ENCODE measurements at places on chromosomes 6 and 20.
A peak's percentile ranks its signal among the peaks of the same experiment; 100 is the strongest.

GRCh38 chr20:23998392-23998791, 9.8 kb upstream of the GGTLC1 start:
- DNase-seq, result no peak

DNA sequence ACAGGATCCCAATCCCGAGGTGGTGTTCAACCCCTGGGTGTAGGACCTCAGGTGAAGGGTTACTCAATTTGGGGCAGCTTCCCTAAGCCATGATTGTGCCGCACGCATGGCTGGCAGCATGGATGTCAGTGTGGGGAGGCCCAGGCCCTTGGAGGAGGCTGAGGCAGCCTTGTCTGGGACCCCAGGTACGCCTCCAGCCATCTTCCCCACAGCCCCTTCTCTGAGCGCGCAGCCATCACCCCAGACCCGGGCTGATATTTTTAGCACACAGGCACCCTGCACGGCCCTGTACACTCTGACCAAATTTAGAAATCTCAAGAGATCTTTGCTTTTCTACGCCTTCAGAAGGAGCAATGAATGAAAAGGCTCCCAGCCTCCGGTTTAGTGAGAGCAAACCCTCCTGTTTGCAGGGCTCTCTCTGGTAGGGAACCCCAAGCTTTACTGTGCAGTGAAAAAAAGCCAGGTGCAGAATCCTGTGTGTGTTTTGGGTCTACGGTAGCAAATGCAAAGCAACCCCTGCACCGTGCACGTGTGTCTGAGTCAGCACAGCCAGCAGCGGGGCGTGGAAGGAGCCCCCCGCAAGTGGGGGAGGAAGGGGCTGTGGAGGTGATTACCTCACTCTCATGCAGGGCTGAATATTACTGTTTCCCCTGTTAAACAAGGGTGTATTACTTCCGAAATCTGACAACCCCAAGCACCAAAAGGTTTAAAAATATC, 44.3 kb downstream of the CTCFL start:
- DNase-seq, result no peak

- no peak for DNase-seq
Observed at GRCh38 chr20:35360033-35360432, 51.7 kb downstream of the UQCC1 start.

GRCh38 chr6:79257381-79258205, 23.1 kb upstream of the HMGN3 start:
- DNase-seq, result no peak

GRCh38 chr6:79127660-79128059, 49.6 kb upstream of the PHIP start:
- DNase-seq, result no peak

GRCh38 chr6:149158076-149158475, 159.4 kb upstream of the TAB2 start:
- DNase-seq, result no peak

GRCh38 chr20:43306837-43307236, 117.1 kb upstream of the PTPRT start:
- no peak for DNase-seq

DNA sequence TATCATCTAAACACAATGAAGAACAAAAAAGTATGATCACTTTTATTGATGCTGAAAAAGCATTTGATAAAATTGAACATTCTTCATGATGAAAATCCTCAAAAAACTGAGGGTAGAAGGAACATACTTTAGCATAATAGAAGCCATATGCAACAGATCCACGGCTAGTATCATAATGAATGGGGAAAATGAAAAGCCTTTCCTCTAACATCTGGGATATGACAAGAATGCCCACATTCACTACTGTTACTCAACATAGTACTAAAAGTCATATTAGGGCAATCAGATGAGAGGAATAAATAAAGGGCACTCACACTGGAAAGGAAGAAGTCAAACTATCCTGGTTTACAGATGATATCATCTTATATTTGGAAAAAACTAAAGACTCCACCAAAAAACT, 256.6 kb downstream of the RFPL4B start:
- DNase-seq, result no peak

- no peak for DNase-seq
Observed at GRCh38 chr20:32112841-32113240, 3.3 kb downstream of the TM9SF4 start.

GRCh38 chr6:21845439-21846140, 252.0 kb downstream of the SOX4 start:
- DNase-seq, result no peak

- DNase-seq, result no peak
Observed at GRCh38 chr6:160978141-160978901, 13.2 kb upstream of the MAP3K4 start.

DNA sequence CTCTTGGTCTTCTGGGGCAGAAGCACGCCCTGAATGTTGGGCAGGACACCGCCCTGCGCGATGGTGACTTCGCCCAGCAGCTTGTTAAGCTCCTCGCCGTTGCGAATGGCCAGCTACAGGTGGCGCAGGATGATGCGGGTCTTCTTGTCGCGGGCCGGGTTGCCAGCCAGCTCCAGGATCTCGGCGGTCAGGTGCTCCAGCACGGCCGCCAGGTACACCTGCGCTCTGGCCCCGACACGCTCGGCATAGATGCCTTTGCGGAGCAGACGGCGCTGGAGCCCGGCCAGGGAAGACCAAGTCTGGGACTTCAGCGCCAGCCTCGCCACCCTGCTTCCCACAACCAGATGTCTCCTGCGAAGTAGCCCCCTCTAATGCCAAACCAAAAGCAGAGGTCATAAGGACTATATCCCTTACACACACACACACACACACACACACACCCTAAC, 8.0 kb upstream of the SLC17A3 start:
- DNase-seq, result no peak

DNA sequence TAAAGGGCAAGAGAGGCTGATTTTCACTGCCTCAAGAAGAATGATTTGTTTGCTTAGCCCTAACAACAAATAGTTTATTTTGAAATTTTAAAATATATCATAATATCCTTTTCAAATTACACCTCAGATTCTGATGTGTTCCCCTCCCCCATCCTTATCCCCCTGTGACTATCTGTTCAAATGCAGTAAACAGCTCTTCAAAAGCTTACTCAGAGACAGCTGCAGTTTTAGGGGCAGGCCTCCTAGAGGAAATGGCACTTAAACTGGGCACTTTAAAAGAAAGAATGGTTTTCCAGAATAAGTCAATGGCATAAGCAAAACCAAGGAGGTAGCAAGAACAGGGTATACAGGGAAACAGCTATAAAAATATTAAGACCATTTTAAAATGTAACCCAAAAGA, 118.6 kb upstream of the UST start:
- no peak for DNase-seq

DNA sequence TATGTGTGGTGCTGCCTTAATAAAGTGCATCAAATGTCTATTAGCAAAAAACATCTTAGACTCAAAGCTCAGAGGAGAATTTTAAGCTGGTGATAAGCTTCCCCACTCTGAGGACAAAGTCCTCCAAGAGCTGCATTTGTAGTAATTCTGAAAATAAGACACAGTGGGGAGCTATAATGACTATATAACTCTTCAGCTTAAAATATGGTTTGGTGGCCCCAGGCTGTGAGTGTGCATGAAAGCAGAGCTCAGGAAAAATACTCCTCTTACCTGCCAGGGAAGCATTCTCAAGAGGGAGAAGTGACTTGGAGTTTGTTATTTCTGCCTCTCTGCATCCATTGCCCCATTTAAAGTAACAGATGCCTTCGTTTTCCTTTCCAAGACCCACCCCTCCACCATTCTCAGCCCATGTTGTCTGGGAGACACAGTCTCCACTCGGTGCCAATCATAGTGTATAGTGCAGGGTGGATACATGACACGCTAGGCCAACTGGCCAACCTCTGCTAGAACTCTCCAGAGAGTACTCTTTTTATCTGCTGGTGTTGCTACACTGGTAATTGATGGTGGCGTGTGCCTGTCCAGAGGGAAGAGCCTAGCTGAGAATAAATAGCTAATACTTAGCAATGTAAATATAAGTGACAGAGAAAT, 229.2 kb downstream of the PHF3 start:
- DNase-seq, result no peak

DNA sequence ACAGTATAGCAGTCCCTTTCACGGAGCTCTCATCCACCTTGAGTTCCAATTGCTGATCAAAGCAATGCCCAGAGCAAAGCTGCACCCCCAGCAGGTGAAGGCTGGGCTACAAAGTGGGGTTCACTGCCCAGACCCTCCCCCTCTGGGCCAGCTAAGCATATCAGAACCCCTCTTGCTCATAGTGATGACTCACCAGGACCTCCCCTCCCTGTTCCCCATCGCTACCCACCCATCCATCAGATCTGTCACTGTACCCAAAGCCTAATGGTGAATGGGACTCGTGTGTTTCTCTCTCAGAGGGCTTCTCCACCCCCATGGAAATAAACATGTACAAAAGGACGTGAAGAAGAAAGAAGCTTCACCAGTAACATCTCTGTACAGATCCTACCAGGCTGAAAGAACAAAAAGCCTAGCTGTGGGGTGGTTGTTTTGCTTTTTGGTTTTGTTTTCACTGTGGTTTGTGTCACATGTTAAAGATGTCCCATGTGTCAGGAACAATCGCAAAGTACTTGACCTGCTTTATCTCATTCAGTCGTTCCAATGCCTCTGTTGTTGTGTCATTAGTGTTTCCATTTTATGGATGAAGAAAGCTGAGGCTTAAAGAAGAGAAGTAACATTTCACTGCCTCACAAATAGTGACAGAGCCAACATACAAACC, 518.5 kb downstream of the CD83 start:
- DNase-seq, result no peak

GRCh38 chr20:3744806-3745685, 12.6 kb downstream of the HSPA12B start:
- no peak for DNase-seq

GRCh38 chr6:7784706-7785105, 58.8 kb downstream of the BMP6 start:
- DNase-seq, result no peak

DNA sequence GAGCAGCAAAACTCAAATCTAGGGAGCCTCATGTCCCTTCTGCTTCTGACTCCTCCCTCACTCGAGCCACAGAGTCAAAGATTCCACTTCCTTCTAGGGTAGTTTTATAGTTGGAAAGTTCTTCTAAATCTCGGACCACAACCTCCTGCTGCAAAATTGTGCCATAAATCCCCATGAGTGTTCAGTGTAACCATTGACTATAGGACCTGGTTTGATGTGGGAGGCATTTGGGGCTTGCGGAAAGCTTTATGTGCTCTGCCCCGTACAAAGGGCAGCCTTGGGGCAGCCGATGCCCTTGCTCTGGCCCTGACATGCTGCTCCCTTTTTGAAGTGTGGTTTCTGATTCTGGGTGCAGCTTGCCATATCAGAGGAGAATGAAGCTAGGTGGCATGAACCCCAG, 43.6 kb upstream of the IER3 start:
- peak; percentile 10 for DNase-seq

GRCh38 chr20:31967830-31968249, at the start of gene XKR7:
TSS of gene XKR7 (plus strand) at chr20:31968151. CDS start at chr20:31968176, 25 bp downstream.
- DNase-seq, result peak; percentile 71

DNA sequence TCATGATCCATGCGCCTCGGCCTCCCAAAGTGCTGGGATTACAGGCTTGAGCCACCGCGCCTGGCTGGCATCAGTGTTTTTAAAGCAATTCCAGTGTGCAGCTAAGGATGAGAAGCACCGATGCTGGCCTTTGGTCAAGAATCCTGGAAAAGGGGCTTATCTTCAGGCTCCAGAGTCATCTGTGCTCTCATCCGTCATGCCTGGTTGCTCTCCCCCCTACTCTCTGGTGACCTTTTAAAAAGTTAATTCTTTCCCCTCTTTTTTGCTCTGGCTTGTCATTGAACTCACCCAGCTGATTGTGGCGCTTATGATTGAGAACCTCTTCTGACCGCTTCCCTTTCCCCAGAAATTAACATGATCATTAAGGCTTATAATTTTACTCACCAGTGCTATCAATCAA, 28.7 kb downstream of the NR2E1 start:
- DNase-seq, result no peak

- DNase-seq, result no peak
Observed at GRCh38 chr6:7692453-7692784, 33.5 kb upstream of the BMP6 start.

DNA sequence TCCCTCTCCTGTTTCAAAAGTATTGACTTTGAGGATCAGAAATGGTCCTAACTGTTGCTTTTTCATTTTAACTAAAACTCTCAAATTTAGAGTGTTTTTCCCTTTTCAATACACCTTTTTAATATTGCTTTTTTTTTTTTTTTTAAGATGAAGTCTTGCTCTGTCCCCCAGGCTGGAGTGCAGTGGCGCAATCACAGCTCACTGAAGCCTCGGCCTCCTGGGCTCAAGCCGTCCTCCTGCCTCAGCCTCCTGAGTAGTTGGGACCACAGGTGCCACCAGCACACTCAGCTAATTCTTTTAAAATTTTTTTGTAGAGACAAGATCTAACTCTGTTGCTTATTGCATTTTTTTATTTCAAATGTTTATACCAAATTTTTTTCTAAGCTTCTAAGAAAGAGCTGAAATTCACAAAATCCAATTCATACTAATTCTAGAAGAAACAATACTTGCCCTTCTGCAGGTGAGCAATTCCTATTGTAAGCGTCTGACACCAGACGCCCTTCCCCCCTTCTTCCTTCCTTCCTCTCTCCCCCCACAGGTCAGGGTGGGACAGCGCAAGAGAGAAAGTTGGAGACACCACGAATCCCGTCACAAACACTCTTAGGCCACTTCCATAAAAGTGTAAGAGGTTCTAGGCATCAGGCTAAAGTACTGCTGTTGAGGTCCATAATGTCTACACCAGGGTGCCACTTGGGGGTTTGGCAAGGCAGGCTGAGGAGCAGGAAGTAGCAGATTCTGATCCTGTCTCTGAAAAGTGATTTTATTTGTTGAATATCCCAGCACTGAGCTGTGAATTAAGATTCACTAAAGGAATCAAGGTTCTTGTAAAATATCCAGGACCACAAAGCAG, 12.8 kb downstream of the DLL1 start:
- no peak for DNase-seq

- no peak for DNase-seq
Observed at GRCh38 chr6:77292564-77293546, 170.4 kb downstream of the HTR1B start.

- no peak for DNase-seq
Observed at GRCh38 chr6:105310371-105310770, 92.5 kb downstream of the PREP start.

GRCh38 chr6:21800948-21801438, 207.4 kb downstream of the SOX4 start:
- DNase-seq, result no peak

GRCh38 chr6:167547751-167548150, 222.9 kb downstream of the TTLL2 start:
- DNase-seq, result no peak

- no peak for DNase-seq
Observed at GRCh38 chr6:13427801-13428582, 59.4 kb downstream of the GFOD1 start.

GRCh38 chr6:11618533-11618932, 81.0 kb downstream of the TMEM170B start:
- DNase-seq, result no peak

GRCh38 chr20:20022498-20022897, 5.3 kb downstream of the NAA20 start:
- no peak for DNase-seq

DNA sequence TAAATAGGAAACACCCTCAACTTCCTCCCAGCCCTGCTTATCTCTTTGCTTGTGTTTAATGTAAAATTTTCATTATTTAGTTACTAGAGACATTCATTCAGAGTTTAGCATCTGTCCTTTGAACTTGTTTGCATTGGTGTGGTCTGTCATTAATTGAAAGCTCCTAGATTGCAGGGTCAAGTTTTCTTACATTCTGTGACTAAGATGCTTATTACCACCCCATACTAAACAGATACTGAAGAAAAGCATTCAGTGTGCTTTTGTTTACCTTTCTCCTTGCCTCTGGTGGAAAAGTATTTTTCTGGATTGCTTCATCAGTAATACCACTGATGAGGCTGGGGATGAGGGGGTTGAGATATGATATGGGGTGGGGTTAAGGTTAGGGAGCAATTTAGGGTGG, 199.0 kb downstream of the SAMD5 start:
- DNase-seq, result no peak

GRCh38 chr6:156062091-156062563, 606.5 kb upstream of the NOX3 start:
- DNase-seq, result no peak
